Epithelial cell of alveolus of lung (primary cell): ENCODE measurements at places on chromosomes 2 and 18. TPM values are rescaled to one million over a fixed set of nuclear protein-coding genes. Genes with fewer than 3 reads are reported as not detected.

The FMNL2 gene
- 16.4 and 17.1 TPM in 2 replicates for total RNA-seq

The ALPG gene
- total RNA-seq, result not detected in 2 replicates

The FAM161A gene
- total RNA-seq, result 1.8 and 2.5 TPM in 2 replicates

The ADD2 gene
- 0.88 and 1.4 TPM in 2 replicates for total RNA-seq

The NDUFV2 gene
- total RNA-seq, result 147 and 170 TPM in 2 replicates

The PER2 gene
- total RNA-seq, result 1.6 and 1.8 TPM in 2 replicates

The STPG4 gene
- 1.0 TPM in 1 of 2 replicates, not detected in the other for total RNA-seq

The PPP1R1C gene
- total RNA-seq, result 0.91 and 0.96 TPM in 2 replicates

The FOSL2 gene
- 42.4 and 67.1 TPM in 2 replicates for total RNA-seq

The RAX gene
- total RNA-seq, result not detected in 2 replicates

The RPRM gene
- not detected in 2 replicates for total RNA-seq

The SPATA3 gene
- total RNA-seq, result not detected in 2 replicates

The ATOH8 gene
- 5.3 and 63.2 TPM in 2 replicates for total RNA-seq

The MEIS1 gene
- total RNA-seq, result 44.3 and 117 TPM in 2 replicates

The DSEL gene
- total RNA-seq, result 12.2 and 30.4 TPM in 2 replicates

The BMP10 gene
- total RNA-seq, result not detected in 2 replicates

The CCDC178 gene
- 0.26 and 1.7 TPM in 2 replicates for total RNA-seq

The MDH1B gene
- 0.26 and 1.3 TPM in 2 replicates for total RNA-seq

The SAG gene
- total RNA-seq, result not detected in 2 replicates
